Activated T-cell treated with anti-CD3 and anti-CD28 coated beads, Interleukin-2, amount 50 U/mL, for 24 hours (primary cell): ENCODE measurements at places on chromosomes 13 and 19.

GRCh38 chr13:30373727-30374126 is 48.6 kb upstream of the UBE2L5 start:
- DNase-seq: peak; percentile 49

DNA sequence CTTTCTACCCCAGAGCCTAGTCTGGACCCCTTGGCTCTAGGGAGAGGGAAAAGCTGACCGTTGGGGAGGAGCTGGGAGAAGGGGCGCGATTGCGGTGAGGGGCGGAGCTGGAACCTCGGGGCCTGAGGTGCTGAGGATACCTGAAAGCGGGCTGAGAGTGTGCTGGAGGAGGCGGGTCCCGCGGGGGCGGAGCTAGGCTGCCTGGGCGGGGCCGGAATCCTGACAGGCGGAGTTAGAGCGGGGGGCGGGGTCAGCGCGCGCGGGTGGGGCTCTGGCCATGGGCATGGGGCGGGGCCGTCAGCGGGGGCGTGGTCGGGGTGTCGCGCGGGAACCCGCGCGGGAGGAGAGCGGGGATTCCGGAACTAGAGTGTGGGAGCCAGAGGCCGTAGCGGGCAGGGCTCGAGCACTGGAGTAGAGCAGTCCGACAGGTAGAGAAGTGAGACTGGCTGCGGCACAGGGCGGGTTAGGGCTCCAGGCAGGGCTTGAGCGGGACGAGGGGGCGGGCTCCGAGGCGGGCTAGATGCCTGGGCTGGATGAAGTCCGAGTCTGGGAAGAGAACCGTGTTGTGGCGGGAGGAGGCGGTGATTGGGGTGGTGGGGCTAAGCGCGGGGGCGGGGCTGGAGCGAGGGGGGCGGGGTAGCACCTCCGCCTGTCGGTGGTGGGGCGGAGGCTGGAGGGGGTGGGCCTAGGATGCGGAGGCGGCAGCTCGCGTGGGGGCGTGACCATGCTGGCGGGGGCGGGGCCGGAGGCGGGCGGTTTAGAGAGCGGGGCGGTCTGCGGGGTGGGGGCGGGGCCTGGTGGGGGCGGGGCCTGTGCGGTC is at the start of gene INAFM1:
INAFM1 (plus strand) TSS at position 815 of the 820 bp plus-strand sequence. CDS start 35 bp downstream, outside the sequence.
- DNase-seq: peak; percentile 100

DNA sequence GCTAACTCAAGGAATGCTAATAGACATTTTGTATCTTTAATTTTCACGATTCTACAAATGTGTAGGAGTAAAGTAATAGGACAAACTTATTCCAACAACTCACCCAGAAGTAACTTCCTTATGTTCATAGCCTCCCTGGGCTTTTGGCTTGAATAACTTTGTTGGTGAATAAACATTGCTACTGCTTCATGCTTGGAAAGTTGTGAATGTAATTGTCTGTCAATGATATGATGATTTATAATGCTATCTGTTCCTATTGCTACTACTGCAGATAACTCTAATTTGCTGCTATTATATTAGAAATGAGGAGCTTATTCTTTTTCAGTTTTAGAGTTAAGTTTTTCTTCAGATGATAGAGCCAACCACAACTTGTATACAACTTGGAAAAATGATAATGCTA is 307.7 kb downstream of the PCDH9 start:
- no peak for DNase-seq

DNA sequence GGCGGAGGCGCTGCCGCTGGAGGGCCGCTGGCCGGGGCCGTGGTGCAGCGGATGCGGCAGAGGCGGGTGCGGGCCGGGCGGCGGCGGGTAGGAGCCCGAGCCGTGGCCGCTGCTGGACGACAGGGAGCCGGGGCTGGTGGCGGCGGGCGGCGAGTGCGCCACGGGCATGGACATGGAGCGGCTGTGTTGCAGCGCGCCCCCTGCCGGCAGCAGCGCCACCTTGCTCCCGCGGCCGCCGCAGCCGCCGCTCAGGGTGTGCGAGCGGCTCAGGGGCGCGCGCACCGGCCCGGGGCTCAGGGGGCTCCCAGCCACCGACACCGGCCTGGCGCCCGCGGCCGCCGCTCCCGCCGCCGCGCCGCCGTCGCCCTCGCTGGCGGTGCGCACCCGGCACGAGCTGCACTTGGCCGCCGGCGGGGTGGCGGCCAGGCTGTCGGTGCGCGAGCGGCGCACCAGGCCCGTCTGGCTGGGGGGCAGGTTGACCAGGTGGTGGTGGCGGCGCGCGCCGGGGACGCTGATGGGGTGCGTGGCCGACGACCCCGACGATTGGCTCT is 1.7 kb downstream of the IRS2 start:
- peak; percentile 84 for DNase-seq

- DNase-seq: no peak
Measured at GRCh38 chr13:80151016-80151415, 189.9 kb downstream of the SPRY2 start.

DNA sequence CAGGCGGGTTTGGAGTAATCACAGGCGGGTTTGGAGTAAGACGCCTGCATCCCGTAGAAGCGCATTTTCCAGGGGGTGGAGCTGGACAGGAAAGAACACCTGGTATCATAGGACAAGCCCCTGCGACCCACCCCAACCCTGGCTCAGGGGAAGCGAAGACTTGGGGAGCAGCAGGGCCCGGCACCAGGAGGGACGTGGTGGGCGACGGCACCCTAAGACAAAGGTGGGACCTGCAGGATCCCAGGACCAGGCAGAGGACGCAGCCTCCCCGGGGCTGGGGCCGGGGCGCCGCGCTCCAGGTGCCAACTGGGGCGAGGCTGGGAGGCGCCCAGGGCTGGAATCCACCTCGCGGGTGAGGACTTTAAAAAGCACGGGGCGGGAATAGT is 520 bp downstream of the ZNF600 start:
- no peak for DNase-seq

DNA sequence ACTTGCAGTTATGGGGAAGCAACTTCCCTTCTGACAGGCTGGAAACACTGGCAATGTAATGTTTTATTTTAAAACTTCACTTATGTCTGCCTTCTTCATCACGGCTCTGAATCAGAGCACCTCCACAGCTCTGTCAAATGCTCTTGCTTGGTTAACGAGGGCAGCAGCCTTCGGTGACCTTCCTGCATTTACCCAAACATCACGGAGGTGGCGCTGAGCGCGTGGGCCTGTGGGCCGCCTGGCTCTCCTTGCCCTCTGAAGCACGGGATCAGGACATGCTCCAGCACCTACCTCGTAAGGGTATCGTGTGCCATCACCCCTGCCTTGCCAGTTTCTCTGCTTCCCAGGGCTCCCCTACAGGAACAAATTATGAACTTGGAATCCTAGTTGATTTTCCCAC is 310.0 kb downstream of the TEX29 start:
- no peak for DNase-seq

- no peak for DNase-seq
Measured at GRCh38 chr13:32555613-32556012, 17.0 kb upstream of the N4BP2L2 start.

- no peak for DNase-seq
Measured at GRCh38 chr13:61255040-61255796, 160.4 kb downstream of the PCDH20 start.

- DNase-seq: no peak
Measured at GRCh38 chr19:50646074-50646807, 3.0 kb upstream of the C19orf81 start.

DNA sequence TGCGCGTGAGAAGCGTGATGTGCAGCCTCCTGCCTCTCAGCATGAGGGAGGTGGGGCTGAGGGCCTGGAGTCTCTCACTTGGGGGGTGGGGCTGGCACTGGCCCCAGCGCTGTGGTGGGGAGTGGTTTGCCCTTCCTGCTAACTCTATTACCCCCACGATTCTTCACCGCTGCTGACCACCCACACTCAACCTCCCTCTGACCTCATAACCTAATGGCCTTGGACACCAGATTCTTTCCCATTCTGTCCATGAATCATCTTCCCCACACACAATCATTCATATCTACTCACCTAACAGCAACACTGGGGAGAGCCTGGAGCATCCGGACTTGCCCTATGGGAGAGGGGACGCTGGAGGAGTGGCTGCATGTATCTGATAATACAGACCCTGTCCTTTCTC is 8.7 kb downstream of the CD177 start:
- no peak for DNase-seq

- DNase-seq: no peak
Measured at GRCh38 chr19:33132021-33132420, at the start of gene WDR88. Gene WDR88 (plus strand): TSS chr19:33132114. CDS start chr19:33132170, 56 bp downstream.

GRCh38 chr19:30645946-30646577 is 273.9 kb downstream of the ZNF536 start:
- DNase-seq: no peak

DNA sequence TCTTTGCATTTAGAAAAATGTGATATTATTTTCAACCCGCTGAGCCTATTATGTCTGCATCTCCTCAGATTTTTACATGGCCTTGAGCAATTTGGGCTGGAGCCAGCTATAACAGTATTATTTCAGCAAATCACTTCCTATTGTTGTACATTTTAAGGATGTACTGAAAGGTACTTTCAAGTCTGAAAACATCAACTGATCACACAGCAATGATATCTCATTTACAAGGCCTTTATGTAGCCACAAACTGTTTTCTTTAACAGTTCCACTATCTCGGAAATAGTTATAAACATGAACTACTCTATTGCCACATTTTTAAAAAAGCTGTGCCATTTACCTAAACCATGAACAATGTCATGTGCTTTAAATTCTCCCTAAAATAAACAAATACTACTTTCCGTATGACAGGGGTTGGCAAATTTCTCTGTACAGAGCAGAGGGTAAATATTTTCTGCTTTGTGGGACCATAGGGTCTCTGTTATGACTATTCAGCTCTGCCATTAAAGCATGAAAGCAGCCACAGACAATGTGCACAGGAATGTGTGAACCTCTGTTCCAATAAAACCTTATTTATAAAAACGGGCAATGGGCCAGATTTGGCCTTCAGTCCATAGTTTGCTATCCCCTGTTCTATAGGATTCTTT is 560.4 kb downstream of the GPC6 start:
- no peak for DNase-seq

- DNase-seq: no peak
Measured at GRCh38 chr13:92459306-92459705, 767.3 kb upstream of the GPC6 start.

GRCh38 chr19:15733895-15734294 is 3.9 kb upstream of the OR10H3 start:
- DNase-seq: no peak

DNA sequence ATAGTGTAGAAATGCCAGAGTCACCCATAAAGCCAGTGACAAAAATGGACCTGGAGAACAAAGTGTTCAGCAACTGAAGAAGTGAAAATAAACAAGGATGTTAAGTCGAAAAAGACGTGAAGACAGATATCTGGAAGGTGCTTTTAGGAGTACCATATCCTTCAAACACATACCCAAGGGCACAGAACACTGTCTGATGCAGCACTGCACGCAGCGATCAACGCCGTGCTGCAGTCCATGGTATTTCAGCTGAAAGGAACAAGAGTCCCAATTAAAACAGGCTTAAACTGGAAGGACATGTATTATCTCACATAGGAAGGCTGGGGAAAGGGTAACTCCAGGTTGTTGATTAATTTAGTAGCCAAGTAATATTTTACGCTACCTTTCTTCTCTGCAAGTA is 108.2 kb downstream of the SGCG start:
- DNase-seq: no peak

- DNase-seq: no peak
Measured at GRCh38 chr13:111650626-111651025, 330.2 kb downstream of the TEX29 start.

DNA sequence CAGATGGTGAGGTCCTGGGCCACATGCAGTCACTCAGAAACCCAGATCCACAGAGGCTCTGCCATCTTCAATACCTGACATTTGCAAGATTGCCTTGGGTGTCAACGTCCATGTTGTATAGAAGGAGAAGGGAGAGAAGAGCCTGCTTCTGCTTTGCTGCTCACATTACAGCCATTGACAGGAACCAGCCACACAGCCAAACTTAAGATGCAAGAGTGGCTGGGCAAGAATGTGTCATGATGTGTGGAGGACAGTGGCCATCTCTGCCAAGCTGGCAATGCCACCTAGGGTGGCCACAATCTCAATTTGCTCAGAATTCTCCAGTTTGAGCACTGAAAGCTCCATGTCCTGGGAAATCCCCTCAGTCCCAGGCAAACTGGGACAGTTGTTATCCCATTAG is 25.9 kb upstream of the SERPINE3 start:
- DNase-seq: no peak

DNA sequence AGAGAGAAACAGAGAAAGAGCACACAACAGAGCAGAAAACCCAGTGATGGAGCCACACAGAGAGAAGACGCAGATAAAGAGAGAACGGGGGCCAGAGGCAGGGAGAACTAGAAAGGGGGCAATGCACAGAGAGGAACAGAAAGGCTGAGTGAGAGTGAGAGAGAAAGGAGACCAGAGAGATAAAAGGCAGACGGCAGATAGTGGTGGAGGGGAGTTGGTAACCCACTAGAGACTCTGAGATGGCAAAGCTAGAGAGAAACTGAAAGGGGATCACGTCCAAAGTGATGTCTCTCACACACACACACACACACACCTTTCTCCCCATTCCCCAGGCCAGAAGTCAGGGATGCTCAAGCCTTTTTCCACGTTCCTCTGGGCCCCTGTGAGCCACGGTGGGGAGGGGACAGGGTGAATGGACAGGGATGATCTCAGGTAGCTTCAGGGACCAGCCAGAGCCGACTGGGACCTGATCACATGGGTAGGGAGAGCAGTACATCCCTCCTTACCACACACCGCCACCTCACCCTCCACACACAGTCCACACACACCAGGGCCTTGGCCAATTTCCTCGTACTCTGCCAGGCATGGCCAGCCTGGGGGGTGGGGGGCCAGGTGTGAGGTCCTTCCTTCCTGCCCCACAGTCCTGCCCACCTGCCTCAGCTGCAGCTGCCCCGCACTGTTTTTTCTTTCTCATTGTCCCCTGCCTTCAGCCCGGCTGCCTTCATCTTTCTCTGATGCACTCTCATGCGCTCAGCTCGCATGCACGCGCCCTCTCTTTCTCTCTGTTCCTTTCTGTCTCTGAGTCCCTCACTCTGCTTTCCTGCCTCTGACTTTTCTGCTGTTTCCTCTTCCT is 22.5 kb upstream of the POU2F2 start:
- DNase-seq: peak; percentile 31

GRCh38 chr13:65149687-65150086 is 2080.4 kb downstream of the PCDH9 start:
- no peak for DNase-seq

DNA sequence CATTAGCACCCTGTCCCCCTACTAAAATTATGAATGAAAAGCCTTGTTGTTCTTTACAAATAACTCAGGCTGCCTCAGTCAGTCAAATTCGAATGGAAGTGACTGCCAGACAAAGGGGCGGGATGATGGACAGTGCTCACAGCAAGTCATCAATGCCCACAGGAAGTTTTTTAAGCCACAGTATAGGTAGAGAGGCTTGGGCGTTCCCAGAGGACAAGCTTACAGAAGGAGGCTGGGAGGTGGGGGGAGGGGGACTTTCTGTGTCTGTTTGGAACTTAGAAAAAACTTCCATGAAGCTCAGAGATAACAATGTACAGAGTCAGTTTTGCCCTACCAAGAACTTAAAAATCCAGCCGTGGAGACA is 18.5 kb upstream of the SPRY2 start:
- no peak for DNase-seq

- peak; percentile 89 for DNase-seq
Measured at GRCh38 chr19:3987619-3988371, 2.5 kb upstream of the EEF2 start.

DNA sequence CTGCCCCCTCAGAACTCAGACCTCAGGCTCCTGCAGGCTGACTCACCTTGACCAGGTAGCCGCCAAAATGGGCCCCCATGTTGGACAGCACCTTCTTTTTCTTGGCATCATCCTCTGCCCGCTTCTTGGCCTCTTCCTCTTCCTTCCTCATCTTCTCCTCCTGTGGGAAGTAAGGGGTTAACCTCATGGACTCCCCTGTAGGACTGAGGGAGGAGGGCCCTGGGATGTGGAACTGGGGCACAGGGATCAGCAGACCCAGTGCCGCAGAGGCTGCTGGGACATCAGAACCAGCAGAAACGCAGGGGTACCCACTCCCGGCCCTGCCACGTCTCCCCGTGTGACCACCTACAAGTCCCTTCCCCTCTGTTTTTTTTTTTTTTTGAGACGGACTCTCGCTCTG is 11.1 kb downstream of the TNNT1 start:
- DNase-seq: no peak
